ENCODE measurements at places on chromosomes 1 and 21.

DNA sequence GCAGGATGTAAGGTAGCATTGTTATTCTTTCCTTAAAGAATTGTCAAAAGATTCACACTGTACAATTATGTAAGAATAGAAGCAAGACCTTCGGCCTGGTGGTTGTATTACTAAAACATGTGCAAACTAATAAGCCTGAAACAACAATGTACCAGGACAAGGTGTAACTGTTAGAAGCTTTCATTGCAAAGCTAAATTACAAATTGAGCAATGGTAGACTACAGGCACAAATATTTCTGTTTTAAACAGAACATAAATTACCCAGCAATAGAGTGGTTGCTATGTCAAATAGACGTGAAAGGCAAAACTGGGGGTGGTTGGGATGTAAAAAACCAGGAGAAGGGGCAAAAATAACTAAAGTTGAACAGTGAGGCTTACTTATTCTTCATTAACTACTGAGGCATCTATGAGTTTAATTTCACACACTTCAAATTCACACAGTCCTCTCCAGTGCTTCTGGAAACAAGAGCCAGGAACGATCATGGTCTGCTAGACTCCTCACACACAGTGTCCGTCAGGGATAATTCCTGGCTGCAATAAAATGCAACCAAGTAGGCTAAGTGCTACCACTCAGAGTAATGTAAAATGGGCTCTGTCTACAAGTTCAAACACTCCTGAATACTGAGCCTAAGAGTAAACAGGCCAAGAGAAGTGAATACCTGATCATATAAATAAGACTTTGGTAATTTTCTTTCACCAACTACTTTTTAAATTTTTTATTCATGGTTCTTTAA lies 39.3 kb upstream of the C1orf198 start:
- DNase-seq: no peak

- DNase-seq: no peak
Measured at GRCh38 chr1:21672478-21673276, 3.5 kb upstream of the RAP1GAP start.

- no peak for DNase-seq
Measured at GRCh38 chr1:904310-904950, 19.3 kb upstream of the SAMD11 start.

DNA sequence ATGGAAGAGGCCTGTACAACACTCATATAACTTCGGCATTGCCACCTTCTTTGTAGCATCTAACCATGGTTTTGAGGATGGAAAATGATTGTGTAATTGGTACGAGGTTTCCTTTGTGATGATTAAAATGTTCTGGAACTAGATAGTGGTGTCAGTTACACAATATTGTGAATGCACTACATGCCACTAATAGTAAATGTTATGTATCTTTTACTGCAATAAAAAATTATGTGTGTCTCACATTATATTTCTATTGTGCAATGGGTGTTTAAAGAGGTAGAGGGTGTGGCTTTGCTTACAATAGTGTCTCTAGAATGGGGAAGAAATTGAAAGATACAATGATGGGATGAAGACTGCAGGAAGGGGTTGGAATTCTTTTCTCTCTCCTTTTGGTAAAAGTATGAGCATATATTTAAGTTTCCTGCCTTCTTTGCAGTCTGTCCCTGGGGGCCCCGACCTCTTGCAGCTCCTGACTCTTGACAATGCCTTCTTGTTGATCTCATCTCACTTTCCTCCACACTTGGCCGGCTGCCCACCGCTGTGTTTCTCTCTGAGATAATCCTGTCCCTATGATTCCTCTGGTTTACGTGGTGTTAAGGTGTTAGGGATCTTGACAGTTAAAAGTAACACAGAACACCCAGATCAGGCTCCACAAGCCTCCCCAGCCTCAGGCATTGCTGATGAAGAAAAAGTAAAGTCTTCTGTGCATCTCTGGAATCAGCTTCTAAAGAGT lies 39.3 kb downstream of the MTARC1 start:
- DNase-seq: no peak

DNA sequence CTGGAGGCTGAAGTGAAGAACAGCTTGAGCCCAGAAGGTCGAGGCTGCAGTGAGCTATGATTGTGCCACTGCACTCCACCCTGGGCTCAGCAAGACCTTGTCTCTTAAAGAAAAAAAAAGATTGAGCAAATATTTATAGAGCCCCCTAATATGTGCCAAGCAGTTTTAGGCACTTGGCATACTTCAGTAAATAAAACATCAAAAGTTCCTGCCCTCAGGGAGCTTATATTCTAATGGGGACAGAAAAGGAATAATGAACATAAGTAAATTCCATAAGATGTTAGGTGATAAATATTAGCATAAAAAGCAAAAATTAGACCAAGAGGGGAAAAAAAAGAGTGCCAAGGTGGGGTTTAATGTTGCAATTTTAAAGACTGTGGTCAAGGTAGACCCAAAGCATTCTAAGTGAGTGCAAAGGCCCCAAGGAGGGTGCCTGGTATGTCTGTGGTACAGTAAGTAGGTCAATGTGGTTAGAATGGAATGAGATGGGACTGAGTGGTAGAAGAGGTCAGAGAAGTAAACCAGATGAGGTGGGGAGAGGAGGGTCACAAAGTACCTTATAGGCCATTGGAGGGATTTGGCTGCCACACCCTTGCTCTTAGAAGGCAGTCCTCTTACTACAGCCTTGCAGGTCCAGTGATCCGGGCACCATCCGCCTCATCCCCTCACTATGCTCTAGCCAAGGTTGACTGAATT lies 2.2 kb upstream of the TOE1 start:
- DNase-seq: no peak
